ENCODE measurements at places on chromosomes 4 and X. TPM values are rescaled to one million over a fixed set of nuclear protein-coding genes. Genes with fewer than 3 reads are reported as not detected.

DNA sequence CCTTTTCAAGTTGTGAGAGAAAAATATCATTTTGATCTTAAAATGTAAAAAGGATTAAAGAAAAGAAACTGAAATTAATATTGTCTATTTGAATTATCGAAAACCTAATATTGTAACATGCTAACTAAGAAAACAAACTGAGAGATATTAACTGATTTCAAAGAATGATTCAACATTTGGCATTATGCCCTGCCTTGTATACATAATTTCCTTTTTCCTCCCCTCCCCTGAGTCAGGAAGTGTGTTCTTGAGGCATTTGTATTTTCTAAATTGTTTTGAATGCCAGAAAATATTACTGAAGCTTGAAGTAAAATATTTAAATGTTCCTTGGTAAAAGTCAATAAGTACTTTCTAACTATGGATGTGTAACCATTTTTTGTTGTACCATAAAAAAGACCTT, 49.4 kb downstream of the RPS6KA3 start:
- no peak for DNase-seq

The ALPK1 gene
- total RNA-seq: 8.8 TPM

The ELF2 gene
- total RNA-seq: 16.4 TPM

- DNase-seq: no peak
Measured at GRCh38 chr4:135098061-135098460, 896.5 kb upstream of the PABPC4L start.

The MAGEA9B gene
- total RNA-seq: not detected

GRCh38 chr4:29805916-29806480, 914.2 kb upstream of the PCDH7 start:
- DNase-seq: no peak

DNA sequence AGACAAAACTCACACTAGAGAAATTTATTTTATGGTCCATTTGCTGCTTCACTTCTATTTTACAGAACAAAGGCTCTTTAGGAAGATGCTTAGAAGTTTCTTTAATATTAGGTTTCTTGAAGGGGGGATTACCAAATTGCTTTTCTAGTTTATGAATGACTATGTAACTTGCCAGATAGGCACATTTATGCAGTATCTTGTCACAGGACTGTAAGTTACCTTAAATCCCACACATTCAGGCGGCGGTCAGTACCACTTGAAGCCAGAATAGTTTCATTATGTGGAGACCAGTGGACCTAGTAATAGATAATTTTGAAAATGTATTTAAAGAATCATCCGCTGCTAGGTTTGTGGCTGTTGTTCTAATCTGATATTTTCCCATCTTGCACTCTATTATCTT, 18.3 kb downstream of the RBBP7 start:
- no peak for DNase-seq

The GNRHR gene
- total RNA-seq: not detected

DNA sequence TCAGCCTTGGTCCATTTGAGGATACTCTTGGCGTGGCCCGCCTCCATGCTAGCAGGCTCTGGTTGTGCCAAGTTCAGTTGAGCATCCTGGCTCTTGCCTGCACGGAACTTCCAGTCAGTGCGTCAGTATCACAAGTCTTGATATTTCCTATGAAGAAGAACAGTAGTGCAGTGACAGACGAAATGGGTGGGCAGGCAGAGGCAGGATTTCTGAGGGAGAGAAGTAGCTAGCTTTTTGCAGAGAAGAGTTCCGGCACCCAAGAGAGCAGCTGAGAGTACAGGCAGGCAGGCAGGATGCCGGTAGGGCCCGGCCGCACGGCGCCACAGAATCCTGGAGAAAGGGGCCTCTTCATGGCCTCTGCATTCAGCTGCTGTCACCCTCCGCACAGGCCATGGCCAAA, 56.1 kb upstream of the MSANTD1 start:
- DNase-seq: no peak

The STK32B gene
- total RNA-seq: not detected

The ERCC6L gene
- 4.3 TPM for total RNA-seq

- no peak for DNase-seq
Measured at GRCh38 chrX:100208076-100208475, 202.0 kb downstream of the PCDH19 start.

- DNase-seq: no peak
Measured at GRCh38 chr4:79666112-79666511, 258.1 kb upstream of the GK2 start.

- DNase-seq: no peak
Measured at GRCh38 chr4:85866508-85866907, 391.6 kb downstream of the ARHGAP24 start.

The SPINK2 gene
- total RNA-seq: not detected

The DCAF12L1 gene
- not detected for total RNA-seq

The ZDHHC15 gene
- total RNA-seq: not detected

The GPR50 gene
- not detected for total RNA-seq

The SYN1 gene
- 0.26 TPM for total RNA-seq

DNA sequence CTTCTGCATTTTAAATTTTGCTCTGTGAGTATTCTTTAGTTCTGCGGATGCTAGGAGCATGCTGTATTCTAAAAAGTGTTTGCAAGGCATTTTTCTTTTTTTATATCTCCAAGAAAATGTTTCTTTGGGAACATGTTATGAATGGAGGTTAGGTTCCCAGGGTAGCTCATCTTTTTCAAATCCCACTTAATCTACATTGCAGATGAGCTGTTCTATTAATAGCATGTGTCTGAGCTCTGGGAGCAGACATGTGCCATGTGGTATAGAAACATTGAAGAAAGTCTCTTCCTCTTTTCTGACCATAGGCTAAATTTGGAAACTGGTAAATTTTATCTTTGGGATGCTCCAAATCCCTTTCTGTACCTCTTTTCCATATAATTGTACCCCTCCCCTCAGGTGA, 23.2 kb downstream of the DIAPH2 start:
- DNase-seq: no peak

- DNase-seq: no peak
Measured at GRCh38 chrX:16639966-16640365, 10.0 kb upstream of the S100G start.

GRCh38 chrX:20361890-20362262, 95.2 kb upstream of the RPS6KA3 start:
- DNase-seq: no peak

The ADH1B gene
- total RNA-seq: not detected

DNA sequence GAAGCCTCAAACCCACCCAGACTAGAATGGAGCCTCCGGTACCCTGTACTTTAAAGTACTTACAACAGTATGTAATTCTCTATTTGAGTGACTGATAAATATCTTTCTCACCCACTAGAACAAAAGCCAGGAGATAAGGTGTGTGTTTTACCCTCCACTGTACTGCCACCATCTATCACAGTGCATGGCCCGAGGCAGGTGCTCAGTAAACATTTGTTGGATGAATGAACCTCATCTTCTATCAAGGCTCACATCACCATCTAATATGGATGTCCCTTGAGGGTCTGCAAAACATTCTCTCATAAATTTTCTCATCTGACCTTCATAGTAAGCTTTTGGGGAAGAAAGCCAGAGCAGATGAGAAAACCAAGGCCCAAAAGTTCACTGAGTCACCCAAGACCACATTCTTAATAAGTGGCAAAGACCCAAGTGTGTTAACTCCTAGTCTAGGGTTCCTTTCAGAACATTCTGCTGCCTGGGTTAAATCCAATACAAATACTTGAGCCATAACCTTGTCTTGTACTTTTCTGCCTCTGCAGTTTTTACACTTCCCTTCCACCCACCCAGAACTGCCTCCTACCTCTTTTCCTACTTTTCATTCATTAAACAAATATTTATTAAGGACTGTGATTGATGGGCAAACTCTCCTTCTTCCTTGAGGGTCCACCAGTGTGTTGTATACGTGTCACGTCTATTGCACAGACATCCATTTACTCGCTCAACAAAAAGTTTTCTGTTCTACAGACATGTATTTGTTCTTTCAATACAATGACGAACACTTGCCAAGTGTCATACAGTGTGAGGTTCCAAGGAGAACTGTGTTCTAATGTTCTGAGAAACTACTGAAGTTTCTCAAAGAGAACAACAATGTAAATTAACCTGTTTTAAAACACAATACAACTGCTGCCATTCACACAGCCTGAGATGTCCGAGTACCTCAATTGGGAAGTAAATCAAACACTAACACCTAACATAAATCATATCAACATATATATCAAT, 35.7 kb downstream of the APBB2 start:
- peak; percentile 47 for DNase-seq

- DNase-seq: no peak
Measured at GRCh38 chr4:37892641-37893040, 1.8 kb downstream of the TBC1D1 start.

The MSANTD1 gene
- total RNA-seq: not detected

The SLC10A3 gene
- 15.2 TPM for total RNA-seq

GRCh38 chr4:148435654-148436406, 6.4 kb downstream of the NR3C2 start:
- DNase-seq: no peak

DNA sequence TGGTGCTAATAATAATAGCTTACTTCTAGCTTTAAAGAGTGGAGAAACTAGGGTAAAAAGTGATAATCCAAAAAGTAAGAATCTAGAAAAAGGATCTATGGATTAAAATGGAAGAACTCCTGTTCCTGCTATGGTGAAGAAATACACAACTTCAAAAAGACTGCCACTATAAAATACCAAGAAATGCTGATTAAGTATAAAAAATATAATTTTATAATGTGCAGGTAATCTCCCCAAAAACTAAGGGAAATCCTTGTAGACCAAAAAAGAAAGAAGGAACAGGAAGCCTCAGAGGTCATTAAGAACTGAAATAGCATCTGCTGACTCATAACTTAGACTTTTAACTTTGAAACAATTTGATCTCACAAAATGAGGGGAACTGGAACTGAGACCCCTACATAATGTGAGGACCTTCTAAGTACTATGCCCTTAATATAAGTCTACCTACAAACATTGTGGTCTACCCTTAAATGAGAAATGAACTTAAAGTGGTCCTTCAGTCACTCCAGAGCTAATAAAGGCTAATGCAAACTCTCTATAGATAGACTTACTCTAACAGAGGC, 50.6 kb upstream of the SRPX start:
- no peak for DNase-seq

- DNase-seq: peak; percentile 47
Measured at GRCh38 chr4:73676861-73677323, 56.7 kb upstream of the RASSF6 start.

DNA sequence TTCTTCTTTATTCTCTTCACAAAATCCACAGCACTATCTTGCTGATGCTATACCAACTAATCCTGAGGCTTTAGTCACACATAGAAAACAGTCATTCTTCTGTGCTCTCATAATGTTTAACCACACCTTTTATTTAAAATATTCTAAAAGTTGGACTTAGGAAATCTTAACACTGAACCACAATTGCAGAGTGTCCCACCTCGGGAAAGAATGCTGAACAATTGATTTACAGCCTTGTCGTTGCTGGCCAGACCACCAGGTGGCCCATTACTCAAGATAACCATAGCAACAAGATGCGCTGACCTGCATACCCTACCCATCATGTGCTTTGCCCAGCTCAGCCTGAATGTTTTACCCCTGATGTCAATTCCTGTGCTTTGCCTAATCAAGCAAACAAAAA, 100.8 kb downstream of the ARSJ start:
- DNase-seq: peak; percentile 9

The DKK2 gene
- total RNA-seq: not detected

GRCh38 chr4:94354474-94354896, 11.8 kb upstream of the HPGDS start:
- no peak for DNase-seq

DNA sequence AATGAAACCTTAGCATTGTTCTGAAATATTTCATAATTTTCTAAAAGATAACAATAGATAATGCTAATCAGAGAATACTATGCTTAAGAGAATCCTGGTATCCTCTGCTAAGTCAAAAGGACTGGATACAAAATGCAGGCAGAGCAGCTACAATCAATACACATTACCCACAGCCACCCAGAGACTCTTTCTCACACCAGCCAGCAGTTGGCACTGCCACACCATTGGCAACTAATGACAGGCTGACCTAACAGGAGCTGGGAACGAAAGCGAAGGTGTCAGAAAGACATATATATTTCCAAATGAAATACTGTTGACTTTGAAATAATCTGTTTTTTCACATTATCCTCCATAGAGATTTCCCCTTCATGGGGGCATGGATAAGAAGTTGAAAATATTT, 122.6 kb upstream of the PLAC1 start:
- no peak for DNase-seq

DNA sequence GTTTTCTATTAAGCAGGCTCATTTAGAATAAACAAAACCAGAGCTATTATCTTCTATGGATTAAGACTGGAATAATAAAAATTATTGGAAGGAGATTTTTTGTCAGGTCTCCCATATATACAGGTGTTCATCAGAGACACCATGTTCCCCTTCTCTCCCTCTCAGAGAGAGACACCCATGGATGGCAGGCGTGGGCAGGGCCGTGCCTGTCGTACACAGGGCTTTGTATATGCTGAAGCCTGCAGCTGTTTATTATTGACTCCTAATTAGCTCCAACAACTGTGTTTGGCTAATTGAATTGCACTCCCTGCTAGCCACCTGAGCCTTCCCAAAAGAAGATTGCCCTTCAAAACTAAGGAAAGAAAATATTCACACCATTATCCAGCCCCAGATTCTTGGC, 81.6 kb downstream of the GK start:
- DNase-seq: no peak

- no peak for DNase-seq
Measured at GRCh38 chr4:156313497-156313896, 359.8 kb upstream of the CTSO start.

DNA sequence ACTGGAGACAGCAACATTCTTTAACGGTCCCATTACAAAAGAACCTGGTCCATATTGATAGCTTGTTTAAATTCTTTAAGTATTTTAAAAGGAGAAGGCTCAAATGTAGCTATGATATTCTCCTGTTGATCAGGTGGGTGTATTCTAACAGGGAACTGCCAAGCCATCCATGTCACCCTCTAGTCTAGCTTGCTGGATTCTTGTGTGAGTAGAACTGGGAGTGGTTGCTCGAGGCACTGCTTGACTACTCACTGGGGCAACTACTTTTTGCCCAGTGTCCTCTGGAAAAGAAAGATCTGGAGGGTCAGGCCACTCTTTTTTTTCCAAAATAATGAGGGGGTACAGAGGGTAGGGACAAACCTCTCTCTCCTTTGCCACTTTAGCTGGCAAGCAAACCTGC, 155.1 kb downstream of the ZNF518B start:
- no peak for DNase-seq
